Hypothalamus (tissue), 51 donors: ENCODE measurements at places on chromosomes 7 and 10.

DNA sequence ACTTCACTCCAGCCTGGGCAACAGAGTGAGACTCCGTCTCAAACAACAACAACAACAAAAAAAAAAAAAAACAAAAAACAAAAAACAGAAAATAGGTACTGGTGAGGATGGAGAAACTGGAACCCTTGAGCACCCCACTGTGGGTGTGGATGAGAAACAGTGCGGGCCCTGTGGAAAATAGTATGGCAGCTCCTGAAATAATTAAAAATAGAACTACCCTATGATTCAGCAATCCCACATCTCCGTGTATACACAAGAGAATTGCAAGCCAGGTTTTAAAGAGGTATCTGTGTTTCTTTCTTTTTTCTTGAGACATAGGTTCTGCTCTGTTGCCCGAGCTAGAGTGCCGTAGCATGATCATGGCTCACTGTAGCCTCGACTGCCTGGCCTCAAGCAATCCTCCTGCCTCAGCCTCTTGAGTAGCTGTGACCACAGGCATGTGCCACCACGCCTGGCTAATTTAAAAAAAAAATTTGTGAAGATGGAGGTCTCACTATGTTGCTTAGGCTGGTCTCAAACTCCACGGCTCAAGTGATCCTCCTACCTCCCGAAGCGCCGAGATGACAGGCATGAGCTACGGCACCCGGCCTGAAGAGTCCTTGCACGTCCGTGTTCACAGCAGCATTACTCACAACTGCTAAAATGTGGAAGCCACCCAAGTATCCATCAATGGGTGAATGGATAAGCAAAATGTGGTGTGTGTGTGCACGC lies 39.5 kb downstream of the EBF3 start:
- DNase-seq: no peak

- DNase-seq: no peak
These were observed 67.9 kb upstream of the OGDHL start for GRCh38 chr10:49830016-49830415.

- no peak for DNase-seq
These were observed 186.7 kb downstream of the SLC25A13 start for GRCh38 chr7:96135241-96135640.

GRCh38 chr7:132317701-132318351 lies 258.4 kb downstream of the PLXNA4 start:
- DNase-seq: no peak

DNA sequence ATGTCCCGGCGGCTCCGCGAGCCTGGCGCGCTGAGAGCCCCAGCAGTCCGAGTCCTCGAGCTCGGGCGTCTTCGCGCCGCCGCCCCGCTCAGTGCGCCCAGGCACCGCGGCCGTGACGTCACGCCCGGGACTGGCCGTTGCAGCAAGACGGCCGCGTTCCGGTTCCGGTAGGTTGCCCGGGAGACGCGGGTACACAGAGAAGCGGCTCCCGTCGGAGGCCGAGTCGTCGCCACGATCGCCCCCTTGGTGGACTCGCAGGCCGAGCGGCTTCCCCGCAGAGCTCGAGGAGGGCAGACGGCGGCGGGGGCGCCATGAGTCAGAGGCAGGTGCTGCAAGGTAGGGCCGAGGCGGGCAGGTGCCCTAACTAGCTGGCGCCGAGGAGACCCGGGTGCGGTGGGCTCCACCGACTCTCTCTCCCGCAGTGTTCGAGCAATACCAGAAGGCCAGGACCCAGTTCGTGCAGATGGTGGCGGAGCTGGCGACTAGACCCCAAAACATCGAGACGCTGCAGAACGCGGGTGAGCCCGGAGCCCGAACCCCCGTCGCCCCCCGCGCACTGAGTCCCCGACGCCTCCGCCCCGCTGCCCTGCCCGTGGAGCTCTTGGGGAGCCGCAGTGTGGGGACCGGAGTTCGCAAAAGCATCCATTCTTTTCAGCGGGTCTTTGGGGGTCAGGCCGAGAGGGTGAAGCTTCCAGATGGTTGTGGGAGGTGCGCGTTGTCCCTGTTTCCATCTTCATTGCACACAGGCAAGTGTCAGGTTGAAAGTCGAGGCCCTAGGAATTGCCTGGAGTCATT lies at the start of gene SPAG6:
TSS of gene SPAG6 (plus strand) at position 196 of the 795 bp plus-strand sequence. CDS start at position 312, 116 bp downstream.
- peak; percentile 46 for DNase-seq

- DNase-seq: no peak
These were observed 71.5 kb downstream of the IDE start for GRCh38 chr10:92502296-92502808.

DNA sequence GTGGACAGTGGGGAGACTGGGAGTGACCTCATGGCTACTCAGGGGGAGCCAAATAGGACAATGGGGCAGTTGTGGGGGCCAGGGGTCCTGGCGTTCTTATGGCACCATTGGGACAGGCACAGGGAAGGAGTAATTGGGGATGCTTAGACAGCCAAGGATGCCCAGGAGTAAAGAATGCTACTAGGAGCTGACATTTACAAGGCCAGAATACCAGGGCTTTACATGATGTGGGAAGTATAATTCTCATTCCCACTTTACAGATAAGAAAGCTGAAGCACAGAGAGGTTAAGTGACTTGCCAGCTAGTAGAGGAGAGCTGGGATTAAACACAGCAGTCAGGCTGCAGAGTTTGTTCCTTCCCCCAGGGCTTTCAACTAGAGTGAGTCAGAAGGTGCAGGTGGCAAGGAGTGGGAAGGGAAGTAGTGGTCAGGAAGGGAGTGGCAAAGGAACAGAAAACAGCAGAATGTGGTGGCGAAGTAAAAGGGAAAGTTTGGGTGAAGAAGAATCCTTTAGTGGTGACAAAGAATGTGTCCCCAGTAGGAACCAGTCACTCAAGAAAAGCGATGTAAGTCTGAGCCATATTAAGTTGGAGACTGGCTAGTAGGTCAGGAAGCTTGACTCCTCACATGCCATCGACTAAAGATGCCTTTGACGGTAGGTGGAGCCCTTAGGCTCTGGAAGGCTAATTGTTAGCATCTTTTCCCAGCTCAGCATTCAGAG lies 32.8 kb downstream of the CPVL start:
- DNase-seq: no peak

DNA sequence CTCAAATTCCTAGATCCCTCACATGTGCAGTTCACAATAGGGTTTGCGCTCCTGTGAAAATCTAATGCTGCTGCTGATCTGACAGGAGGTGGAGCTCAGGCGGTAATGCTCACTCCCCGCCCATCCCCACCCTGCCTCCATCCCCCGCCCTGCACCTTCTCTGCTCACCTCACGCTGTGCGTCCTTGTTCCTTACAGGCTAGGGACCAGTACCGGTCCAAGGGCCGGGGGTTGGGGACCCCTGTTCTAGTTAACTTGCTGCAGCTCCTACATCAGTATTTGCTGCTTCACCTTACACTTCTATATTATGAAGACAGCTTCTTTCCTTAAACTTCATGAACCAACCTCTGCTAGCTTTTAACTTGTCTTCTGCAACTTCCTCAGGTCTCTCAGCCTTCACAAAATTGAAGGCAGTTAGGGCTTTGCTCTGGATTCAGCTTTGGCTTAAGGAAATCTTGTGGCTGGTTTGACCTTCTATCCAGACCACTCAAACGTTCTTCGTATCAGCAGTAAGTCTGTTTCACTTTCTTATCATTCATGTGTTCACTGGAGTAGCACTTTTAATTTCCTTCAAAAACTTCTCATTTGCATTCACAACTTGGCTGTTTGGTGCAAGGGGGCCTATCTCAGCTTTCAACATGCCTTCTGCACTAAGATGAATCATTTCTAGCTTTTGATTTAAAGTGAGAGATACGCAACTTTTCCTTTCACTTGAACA lies 1.7 kb upstream of the TNKS2 start:
- DNase-seq: peak; percentile 5
